Activated CD4-positive, alpha-beta T cell treated with anti-CD3 and anti-CD28 coated beads, Interleukin-10, Interleukin-2, amounts not matched to agents 100 ng/mL and 50 ng/mL, durations not matched to agents 16 hours and 8 hours (primary cell): ENCODE measurements at places on chromosomes 1 and 21.

DNA sequence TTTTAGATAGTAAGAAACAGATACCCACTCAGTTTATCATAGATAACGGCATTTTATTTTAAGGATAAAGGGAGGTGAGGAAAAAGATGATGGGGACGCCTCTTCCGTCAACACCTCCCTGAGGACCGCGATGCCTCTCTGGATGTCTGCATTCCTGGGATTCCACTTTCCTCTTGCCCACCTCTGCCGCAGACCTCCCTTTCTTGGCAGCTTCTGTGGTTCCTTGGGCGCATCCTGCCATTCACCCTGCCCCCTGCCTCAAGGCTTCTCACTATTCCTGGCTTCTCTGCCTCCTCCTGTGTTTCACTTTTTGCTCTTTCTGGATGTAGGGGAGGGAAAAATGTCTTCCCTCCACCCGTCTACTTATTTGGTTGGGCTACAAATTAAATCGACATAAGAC, 19.9 kb downstream of the HUNK start:
- DNase-seq: no peak

- no peak for DNase-seq
Observed at GRCh38 chr1:116365857-116366256, 7.2 kb upstream of the ATP1A1 start.

GRCh38 chr1:16012590-16013219, 5.1 kb downstream of the HSPB7 start:
- DNase-seq: peak; percentile 26

DNA sequence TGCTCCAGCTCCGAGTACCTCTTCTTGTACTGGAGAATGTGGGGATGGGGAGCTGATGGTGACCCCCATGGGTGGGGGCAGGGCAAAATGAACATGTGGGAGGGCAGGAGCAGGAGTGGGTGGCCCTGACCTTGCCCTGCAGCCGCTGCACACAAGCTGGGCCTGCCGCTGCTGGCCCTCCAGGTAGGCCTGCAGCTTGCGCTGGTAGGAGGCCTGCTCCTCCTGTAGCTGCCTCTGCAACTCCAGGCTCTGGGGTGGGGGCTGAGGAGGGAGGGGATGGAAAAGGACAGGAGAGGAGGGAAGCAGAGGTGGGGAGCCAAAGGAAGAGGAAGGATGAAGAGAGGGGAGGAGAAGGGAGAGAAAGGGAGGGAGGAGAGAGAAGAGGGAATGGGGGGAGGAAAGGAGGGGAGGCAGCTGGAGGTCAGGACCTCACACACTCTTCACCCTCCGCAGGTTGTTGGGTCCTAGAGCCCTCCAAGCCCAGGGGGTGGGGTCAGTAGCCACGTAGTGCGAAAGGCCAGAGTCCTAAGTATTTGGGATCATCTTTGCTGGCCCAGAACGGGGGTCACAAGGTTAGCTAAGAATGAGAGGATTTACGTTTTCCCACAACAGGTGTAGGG, 22.9 kb downstream of the RNU1-1 start:
- DNase-seq: no peak

- no peak for DNase-seq
Observed at GRCh38 chr1:211788626-211789025, 41.9 kb downstream of the LPGAT1 start.

GRCh38 chr1:9420835-9421532, 118.3 kb upstream of the SLC25A33 start:
- no peak for DNase-seq

DNA sequence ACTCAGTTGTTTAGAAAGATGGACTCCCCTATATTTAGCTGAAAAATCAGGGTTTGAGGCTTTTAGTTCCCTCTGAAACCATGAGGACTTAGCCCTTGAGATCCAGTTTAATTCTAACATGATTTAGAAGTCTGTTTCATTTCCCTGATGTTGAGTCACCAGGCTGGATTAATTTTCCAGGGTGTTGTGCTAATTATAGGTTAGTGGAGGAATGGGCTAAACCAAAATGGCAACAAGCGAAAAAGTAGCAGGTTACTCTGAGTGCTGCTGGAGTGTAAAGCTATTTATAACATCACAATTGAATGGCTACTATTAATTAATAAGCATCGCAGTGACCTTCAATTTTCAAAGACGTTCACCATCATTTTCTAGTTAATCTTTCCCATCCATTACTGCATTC, 15.5 kb upstream of the USP24 start:
- no peak for DNase-seq

DNA sequence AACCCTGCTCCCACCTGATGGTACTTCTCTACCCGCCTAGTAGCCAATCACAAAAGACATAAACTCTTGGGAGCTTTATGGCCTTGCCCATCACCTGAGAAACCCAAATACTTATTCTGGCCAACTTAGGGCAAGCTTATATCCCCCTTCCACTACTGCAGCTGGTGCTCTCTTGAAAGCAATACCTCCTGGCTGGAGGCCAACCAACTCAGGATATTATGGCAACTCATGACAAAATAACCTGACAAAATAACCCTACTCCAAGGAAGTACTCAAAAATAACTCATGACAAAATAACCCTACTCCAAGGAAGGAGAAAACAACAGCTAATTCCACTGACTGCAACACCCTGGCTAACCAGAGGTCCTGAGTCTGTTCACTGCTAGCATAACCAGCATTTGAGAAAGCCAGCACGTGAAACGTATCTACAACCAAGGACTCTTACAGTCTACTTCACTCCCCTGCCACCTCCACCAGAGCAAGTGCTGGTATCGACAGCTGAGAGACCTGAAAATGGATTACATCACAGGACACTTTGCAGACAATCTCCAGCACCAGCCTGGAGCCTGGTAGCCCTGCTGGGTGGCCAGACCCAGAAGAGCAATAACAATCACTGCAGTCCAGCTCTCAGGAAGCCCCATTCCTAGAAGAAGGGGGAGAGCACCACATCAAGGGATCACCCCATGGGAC, 179.9 kb downstream of the COL24A1 start:
- no peak for DNase-seq

- no peak for DNase-seq
Observed at GRCh38 chr21:16176570-16176969, 446.8 kb downstream of the USP25 start.

- DNase-seq: no peak
Observed at GRCh38 chr21:37446552-37446951, 80.0 kb downstream of the DYRK1A start.

DNA sequence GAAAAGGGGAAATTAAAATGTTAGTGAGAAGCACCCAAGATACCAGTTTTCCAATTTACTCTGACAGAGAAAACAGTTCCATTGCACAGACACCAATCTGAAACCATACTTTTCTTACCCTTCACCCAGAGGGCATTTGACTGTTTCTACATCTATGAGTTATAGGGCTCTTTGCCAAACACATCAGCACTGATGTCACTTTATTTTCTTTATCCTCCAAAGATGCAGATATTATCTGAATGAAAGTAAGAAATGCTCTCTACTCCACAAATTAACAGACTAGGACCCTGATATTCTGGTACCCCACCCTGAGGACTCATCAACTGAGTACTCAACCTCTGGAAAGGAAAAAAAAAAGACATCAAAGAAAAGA, 24.2 kb upstream of the PEX19 start:
- no peak for DNase-seq

DNA sequence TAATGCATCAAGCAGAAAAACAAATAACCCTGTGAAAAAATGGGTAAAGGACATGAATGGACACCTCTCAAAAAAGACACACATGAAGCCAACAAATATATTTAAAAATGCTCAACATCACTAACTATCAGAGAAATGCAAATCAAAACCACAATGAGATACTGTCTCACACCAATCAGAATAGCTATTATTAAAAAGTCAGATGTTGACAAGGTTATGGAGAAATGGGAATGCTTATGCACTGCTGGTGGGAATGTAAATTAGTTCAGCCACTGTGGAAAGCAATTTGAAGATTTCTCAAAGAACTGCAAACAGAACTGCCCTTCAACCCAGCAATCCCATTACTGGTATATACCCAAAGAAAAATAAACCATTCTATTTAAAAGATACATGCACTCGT, 86.6 kb upstream of the TNFSF4 start:
- DNase-seq: no peak

DNA sequence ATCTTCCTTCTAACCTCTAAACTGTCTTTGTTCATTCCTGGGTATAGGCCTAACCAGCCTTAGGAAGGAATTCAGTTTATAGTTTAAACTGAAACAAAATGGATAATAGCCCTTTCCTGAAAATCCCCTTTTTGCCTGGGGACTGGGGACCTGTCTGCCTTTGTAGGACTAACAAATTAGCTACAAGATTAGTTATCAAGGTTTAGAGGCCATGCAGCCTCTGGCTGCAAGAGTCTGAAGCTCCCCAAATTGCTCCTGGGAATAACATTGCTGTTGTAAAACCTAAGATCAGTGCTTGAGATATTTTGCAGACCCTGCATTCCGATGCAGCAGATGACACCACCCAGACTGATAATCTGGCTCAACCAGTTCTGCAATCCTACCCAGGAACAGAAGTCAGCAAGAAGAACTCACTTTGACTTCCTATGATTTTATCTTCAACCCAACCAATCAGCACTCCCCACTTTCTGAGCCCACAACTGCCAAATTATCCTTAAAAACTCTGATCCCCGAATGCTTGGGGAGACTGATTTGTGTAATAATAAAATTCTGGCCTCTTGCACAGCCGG, 96.6 kb upstream of the ETV3 start:
- no peak for DNase-seq
